ENCODE measurements at places on chromosomes 6 and 20.

GRCh38 chr6:93398723-93399122 lies 20.6 kb downstream of the EPHA7 start:
- no peak for DNase-seq

GRCh38 chr6:32073101-32073500 lies 34.9 kb downstream of the CYP21A2 start:
- DNase-seq, result no peak

GRCh38 chr20:17500826-17501225 lies 30.4 kb downstream of the BFSP1 start:
- no peak for DNase-seq

- DNase-seq, result no peak
Measured at GRCh38 chr20:31593221-31594001, 11.7 kb upstream of the ID1 start.

DNA sequence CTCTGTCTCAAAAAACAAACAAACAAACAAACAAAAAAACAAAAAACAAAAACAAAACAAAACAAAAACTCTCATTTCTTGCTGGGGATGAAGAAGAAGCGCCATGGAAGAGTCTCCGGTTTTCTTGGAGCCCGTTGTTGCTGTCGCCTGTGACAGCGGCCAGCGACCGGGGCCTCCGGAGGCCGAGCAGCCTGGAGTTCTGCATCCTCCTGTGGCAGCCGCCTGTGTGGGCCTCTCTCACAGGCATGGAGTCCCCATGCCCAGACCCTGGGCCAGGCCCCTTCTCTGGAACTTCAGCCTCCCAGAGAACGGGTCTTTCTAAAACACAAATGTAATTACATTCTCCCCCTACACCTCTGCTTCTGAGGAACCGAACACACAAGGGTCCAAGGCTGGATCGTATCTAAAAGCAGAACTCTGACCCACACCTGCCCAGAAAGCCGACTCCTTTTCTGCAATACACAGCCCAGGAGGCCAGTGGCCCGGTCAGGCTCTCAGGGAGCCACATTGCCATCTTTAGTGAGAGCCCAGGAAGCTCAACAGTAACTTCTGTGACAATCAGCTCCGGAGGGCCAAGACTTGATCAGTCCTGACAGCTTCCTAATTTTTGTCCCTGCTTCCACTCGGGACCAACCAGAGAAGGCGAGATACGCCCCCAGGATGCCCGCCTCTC lies 18.5 kb downstream of the DACT2 start:
- no peak for DNase-seq

DNA sequence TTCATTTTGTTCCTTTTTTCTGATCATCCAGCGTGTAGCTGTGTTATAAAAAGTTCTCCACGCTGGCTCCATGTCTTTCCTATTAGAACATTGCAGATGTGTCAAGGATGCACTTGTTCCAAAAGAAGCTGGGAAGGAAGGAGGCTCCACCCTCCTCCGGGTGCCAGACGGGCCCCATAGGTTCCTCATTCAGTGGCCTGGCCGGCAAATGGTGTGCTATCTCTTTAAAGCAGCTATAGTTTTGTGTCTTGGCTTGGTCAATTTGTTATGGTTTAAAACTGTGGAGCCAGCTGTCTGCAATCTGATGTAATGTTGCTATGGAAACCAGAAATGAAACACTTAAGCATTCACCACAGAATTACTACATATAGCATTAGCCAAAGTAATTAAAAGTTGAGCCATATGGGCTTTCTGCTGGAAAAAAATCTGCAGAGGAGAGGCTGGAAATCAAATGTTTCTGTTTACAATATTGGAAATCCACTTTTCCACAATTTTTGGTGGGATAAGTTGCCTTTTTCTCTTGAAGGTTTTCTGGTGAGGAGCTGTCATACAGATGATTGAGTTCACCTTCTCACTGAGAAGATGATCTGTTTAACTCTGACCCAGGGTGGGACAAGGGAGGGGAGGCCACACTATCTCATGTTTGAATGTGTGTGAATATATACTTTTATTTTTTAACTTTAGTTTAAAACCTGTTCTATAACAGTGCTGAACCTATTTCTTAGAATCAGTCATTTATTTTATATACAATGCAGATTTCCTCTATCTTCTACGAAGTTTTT lies 167.4 kb downstream of the SASH1 start:
- DNase-seq, result no peak

DNA sequence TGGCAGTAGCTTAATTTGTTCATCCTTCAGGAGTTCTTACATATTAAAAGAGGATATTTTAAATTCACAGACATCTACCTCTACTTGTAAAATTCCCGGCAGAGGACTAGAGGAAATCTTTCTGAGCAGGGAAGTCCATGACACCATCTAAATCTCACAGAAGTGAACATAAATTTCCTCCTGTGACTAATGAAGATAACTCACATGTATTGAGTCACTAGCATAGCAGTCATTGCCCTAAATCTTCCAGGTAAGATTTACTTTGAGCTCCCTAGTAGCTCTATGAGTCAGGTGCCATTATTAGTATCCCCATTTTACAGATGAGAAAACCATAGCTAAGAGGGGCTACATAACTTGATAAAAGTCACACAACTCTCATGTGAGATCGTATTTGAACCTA lies 1058.6 kb upstream of the FLRT3 start:
- no peak for DNase-seq

- no peak for DNase-seq
Measured at GRCh38 chr6:23637296-23637695, 488.7 kb upstream of the NRSN1 start.

DNA sequence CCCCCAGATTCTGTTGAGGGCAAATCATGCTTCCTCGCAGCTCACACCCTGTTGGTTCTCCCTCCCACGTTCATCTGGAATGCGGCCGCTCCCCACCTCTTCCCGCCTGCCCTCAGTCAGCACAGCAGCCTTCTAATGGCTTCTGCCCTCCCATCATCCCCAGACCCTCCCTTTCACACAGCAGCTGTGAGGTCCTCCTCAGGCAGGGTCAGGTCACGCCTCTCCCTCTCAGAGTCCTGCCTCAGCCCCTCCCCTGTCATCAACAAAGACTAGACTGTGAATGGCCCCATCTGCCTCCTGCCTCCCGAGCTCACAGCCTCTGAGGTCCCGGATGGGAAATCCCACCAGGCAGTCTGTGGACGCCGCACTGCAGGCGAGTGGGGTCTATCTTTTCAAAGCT lies 7.9 kb upstream of the BHLHE23 start:
- no peak for DNase-seq

DNA sequence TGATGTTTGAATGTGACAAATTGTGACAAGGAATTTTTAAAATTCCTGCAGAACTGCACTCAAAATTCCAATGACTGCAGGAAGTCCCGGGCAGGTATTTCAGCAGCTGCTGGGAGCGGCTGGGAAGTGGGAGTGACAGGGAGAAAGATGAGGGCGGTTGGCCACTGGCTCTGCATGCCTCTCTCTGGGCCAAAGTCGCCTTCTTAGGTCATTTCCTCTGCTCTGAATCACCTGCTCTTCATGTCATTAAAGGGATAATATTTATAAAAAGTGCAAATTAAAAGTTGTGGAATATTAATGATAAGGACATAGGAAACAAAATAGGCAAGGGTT lies 43.9 kb downstream of the RAMACL start:
- DNase-seq, result no peak

DNA sequence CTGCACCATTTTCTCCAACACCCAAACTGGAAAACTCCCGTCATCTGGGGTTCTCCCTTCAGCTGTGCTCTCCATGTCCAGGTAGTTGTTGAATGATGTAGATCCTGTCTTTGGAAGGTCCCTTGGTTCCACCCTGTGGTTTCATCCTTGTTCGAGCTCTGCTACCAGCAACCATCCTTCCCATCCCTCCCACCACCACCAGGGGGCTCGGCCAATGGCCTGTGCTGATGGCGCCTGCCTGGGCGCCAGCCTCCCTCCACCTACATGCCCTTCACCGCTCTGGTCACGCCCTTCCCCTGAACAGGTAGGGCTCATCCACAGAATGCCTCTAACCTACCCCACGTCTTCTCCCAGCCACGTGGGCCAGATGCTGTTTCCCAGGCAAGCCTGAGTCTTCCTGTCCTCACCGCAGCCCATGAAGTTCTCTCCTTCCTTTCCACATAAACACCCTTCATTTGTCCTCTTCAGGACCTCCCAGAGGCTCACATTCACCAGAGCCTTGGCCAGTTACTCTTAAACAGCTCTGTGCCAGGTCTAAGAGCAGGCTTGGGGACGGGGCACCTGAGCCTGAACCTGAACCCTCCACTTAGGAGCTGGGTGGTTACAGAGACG lies 75.1 kb upstream of the DUSP22 start:
- no peak for DNase-seq

GRCh38 chr6:1346101-1346500 lies 34.2 kb downstream of the FOXQ1 start:
- no peak for DNase-seq

DNA sequence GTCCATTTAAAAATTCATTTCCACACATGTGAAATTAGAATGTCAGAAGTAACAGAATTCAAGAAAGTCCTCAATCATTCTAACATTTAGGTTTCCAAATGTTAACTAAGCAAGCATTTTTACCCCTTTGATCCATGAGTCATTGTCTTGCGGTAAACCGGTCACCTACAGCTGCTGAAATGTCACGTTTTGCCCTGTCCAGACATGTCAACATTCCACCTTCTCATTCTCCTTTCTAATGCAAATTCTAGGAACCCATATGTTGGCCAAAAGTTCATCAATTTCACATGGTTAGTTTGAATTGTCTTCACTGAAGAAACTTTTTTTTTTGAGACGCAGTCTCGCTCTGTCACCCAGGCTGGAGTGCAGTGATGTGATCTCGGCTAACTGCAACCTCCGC lies 117.2 kb downstream of the IPCEF1 start:
- DNase-seq, result peak; percentile 66

GRCh38 chr6:43992783-43993644 lies 134.2 kb downstream of the MRPL14 start:
- DNase-seq, result no peak

DNA sequence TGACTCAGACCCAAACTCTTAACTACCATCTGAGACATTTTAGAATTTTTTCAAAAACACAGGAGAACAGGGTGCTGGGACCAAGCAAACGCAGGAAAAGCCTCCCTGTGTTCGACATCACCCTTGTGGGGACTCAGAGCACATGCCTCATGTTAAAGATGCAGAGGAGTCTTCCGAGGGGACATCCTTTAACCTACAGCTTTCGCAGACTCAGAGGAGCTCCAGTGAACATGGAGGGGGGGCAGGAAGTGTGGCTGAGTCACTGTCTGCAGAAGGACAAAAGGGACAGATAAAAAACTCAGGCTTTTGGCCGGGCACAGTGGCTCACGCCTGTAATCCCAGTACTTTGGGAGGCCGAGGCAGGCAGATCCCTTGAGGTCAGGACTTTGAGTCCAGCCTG lies 15.1 kb downstream of the BMP7 start:
- DNase-seq, result no peak

DNA sequence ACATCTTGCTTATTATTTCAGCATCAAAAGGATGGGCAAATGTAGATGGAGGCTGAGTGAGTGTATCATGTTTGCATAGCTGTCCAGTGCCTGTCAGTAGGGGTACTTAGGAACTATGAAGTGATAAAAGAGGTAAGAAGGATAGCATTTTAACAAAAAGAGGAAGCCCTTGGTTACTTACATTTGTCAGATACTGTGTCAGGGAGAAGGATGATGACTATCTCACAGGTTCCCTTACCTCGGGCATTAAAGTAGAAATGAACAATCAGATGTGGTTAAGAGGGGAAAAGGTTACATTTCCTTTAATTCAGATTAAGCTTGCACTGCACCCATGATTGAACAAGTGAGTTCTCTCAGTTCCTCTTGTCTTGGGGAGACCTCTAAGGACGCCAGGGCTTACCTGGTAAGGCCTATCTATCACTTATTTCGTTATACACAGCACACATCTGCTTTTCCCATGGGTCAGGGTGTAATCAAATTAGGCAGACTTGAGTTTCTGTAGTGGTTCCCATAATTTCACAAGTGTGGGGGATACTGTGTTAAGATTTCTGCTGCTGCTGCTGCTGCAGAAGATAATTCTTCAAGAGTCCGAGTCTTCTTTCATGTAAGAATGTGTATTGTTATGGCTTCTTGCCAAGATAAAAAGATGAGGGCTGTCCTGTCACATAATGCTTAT lies 4.5 kb downstream of the FOXO3 start:
- DNase-seq, result peak; percentile 68

- DNase-seq, result no peak
Measured at GRCh38 chr20:49510562-49511122, 28.2 kb upstream of the KCNB1 start.

GRCh38 chr20:36836591-36837269 lies 39.2 kb upstream of the TLDC2 start:
- DNase-seq, result no peak

GRCh38 chr6:74182992-74183391 lies 487.0 kb downstream of the CD109 start:
- DNase-seq, result no peak

DNA sequence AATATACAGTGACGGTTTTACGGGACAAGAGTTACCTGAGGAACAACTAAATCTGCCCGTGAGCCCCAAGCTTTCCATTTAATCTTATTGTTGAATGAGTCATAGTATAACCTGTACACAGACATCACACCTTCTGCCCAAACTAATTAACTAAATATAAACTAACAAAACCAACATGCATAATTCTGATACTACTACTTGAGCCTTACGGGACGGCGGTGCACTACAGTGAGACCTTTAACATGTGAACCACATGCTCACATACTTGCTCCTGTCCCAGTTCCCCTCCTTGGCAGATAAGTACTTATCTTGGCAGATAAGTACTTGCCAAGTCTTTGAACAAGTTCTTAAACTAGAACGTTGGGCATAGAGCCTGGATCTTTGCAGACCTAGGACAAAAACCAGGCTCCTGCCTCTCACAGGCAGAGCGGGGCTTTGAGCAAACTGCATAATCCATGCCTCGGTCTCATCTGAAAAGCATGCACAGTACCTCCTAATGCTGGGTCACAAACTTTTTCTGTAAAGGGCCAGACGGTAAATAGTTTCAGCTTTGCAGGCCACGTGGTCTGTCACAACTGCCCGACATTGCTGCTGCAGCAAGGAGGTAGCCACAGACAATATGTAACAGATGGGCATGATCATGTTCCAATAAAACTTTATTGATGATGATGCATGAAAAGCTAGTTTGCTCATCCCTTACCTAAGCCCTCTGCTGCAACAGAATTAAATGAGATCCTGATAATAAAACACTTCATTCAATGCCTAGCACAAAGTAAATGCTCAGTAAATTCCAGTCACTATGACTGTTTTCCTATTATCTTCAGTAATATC lies 23.0 kb downstream of the ZNF217 start:
- no peak for DNase-seq

- no peak for DNase-seq
Measured at GRCh38 chr6:102571236-102571908, 1177.9 kb downstream of the GRIK2 start.

GRCh38 chr6:168035098-168035660 lies 37.7 kb downstream of the KIF25 start:
- no peak for DNase-seq

- no peak for DNase-seq
Measured at GRCh38 chr6:134482593-134483270, 164.8 kb upstream of the SGK1 start.

- DNase-seq, result no peak
Measured at GRCh38 chr20:16537025-16537665, 36.1 kb downstream of the KIF16B start.

GRCh38 chr20:43831481-43832065 lies 83.1 kb upstream of the TOX2 start:
- DNase-seq, result no peak

GRCh38 chr6:146968041-146968760 lies 236.0 kb upstream of the STXBP5 start:
- DNase-seq, result no peak

All from CD4-positive, alpha-beta T cell treated with Interleukin-2 at 100 ng/mL for 4 hours (primary cell).